Forelimb muscle (tissue), 1 donor: ENCODE measurements at places on chromosomes 11 and 22. TPM values are rescaled to one million over a fixed set of nuclear protein-coding genes. Genes with fewer than 3 reads are reported as not detected.

- DNase-seq, result no peak
Measured at GRCh38 chr22:41369424-41369745, 12.4 kb upstream of the TEF start.

DNA sequence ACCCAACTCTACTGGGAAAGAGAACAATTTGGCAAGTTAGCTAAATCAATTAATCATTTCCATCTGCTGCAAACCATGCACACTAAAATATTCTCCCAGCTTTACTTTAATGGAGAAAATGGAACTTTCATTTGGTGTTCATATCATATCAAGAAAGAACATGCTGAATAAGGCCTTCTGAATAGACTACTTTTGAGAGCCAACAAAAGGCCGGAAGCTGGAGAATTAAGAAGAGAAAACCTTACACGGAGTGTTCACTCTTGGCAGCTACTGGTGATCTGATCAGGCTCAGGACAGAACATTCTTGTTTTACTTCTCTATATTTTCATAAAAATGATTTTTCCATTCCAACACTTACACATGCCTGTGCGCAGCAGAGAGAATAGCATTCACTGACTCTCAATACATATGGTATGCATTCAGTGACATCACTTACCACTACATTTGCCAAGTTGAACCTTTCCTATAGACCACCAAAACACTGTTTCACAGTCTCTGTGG is 165.3 kb downstream of the TTC28 start:
- peak; percentile 90 for DNase-seq

- DNase-seq, result no peak
Measured at GRCh38 chr11:60780065-60780464, 5.1 kb upstream of the MS4A10 start.

DNA sequence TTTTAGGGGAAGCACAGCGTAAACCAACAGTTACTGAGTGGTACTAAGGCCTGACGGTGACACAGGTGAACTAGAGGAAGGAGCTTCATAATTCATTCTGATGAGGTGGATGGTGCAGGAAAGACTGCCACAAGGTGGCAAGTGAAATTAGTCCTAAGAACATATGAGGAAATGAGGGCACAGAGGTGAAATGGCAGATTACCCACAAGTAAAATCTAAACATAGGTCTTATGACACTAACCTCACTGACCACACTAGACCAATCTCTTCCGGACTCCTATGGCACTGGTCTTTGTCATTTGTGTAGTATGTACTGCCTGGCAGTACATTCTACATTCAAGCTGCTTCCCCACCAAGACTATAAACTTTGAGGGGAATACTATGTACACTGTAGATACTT is 20.2 kb downstream of the GAB2 start:
- no peak for DNase-seq

DNA sequence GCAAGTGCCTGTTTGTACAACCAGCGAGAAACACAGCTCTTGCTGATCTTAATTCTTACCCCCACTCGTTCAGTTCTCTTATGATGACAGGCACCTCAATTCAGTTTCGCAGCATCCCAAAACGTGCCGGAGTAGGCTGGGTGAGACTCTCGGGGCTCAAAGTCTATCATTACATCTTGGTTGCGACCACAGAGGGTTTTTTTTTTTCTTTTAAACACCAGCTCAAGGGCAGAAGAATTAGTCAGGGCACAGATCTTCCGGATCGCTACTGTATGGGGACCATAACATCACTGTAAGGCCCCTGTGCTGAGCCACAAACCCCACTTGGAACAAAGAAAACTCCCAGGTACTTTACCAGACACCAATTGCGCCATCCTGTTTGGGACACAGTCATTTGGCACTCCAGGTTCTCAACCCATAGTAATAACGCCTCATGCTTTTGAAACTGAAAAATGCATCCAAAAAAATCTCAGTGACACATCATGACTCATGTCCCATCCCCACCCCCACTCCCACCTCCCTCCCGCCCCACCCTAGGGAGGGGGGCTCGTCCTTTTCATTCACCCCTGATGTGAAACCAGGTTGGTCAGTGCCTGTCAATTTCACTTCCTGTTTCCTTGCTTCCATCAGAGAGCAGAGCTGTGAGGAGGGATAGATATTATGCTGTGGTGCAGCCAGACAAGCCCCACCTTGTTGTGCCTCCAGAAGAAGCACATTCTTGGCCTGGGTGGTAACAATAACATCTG is 41.0 kb upstream of the CD5 start:
- DNase-seq, result no peak

- DNase-seq, result no peak
Measured at GRCh38 chr11:32658639-32659406, 75.2 kb downstream of the EIF3M start.

DNA sequence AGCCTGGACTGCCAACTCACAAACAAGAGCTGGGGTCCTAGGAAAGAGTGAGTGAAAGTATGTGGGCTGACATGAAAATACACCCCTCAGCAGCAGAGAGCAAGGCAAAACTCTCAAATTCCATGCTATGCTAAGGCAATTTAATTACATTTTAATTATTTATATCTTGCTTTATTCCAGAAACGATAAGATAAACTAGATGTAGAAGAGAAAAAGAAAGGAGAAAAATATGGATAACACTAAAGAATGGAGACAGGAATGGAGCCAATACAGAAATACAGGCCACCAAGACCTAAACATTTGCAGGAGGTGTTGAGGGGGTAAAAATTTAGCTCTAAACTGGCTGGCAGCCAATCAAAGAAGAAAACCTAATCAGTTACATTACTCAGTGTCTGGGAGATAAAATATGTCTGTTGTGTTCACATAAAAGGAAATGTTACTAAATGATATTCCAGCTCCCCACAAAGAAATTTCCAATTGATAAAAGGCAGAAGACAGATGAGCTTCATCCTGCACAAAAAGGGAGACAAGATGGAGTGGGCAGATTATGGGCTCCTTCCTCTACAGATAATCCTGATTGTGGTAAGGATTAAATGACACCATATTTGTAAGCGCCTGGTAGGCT is 223.5 kb upstream of the BLID start:
- no peak for DNase-seq

Gene ZBTB16
- polyA plus RNA-seq, result 5.3 TPM

Gene PGA5
- 1.7 TPM for polyA plus RNA-seq

Gene ZC3H12C
- 9.0 TPM for polyA plus RNA-seq

Gene OR5D14
- not detected for polyA plus RNA-seq

Gene CABP4
- polyA plus RNA-seq, result 1.1 TPM

Gene MTMR3
- polyA plus RNA-seq, result 32.6 TPM
